Nephron progenitor cell (in vitro differentiated cells): ENCODE measurements at places on chromosomes 1 and 21.
A peak's percentile ranks its signal among the peaks of the same experiment; 100 is the strongest.

DNA sequence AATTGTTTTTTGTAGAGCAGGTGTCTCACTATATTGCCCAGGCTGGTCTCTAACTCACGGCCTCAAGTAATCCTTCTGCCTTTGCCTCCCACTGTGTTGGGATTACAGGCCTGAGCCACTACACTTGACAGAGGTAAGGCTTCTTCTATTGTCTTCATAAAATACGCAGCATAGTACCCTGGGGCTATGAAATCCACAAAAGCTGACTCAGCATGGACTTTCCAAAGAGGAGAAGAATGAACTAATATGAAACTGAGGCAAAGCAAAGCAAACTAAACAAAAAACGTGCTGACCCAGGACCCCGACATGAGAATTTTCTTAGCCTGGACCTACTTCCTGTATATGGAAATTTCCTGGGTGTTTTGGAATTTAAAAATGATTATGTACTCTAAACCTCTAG, 18.5 kb upstream of the ATP13A2 start:
- no peak overlapping the region for H3K4me3 ChIP-seq
- H3K27ac ChIP-seq, result no peak overlapping the region
- H3K27me3 ChIP-seq, result no peaks in the 10 kb centered on the region
- H3K36me3 ChIP-seq, result peaks cover 25% of the 10 kb centered on the region
- no peak for DNase-seq
- no peaks in the 10 kb centered on the region for H3K4me1 ChIP-seq

- H3K36me3 ChIP-seq, result peaks cover 24% of the 10 kb centered on the region
- no peak for DNase-seq
- no peak overlapping the region for H3K4me3 ChIP-seq
These were observed 16.0 kb downstream of the ADSS2 start for GRCh38 chr1:244435562-244436205.

DNA sequence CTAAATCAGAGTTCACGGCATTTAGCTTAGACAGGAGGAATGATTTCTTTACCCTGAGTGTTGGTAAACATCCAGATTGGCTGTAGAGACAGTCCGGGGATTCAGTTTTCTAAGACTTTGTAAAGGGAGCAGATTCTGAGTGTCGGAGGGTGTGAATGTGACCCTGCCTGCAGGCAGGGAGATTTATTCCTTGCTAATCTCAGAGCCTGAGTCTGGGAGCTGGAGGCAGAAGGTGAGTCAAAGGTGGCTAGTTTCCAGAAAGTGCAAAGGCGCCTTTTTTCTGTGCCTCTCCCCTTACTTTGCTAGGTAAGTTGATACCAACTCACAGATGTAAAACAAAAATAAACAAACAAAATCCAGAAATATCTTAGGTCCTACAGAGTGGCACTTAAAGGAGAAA, 11.7 kb downstream of the ATP1B1 start:
- peaks cover 75% of the 10 kb centered on the region for H3K4me1 ChIP-seq
- H3K36me3 ChIP-seq, result peaks cover 48% of the 10 kb centered on the region
- H3K27ac ChIP-seq, result peak overlapping the region; percentile 40
- DNase-seq, result no peak
- no peak overlapping the region for H3K4me3 ChIP-seq

DNA sequence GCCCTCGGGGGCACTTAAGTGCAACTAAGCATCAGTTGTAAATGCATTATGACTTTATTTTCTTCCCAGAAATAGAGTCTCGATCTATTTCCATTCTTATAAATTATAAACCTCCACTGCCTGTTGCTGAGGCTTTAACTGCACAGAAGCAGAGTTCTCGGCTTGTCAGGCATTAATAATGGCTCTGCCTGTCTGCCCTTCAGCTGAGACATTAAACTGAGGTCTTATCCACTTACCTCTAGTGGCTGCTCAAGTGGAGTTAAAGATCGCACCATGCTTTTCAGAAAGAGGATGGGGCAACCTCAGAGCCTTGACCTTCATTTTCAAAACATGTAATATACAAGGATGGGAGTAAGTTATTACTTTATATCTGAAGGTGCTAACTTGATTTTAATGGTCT, 597.6 kb upstream of the PRMT6 start:
- no peak for DNase-seq
- no peak overlapping the region for H3K27ac ChIP-seq
- H3K4me3 ChIP-seq, result no peak overlapping the region
- no peaks in the 10 kb centered on the region for H3K4me1 ChIP-seq
- H3K27me3 ChIP-seq, result no peaks in the 10 kb centered on the region

GRCh38 chr21:28729887-28730286, 262.8 kb downstream of the LTN1 start:
- H3K4me1 ChIP-seq, result peaks cover 11% of the 10 kb centered on the region
- no peak for DNase-seq
- no peak overlapping the region for H3K4me3 ChIP-seq
- peaks cover 5% of the 10 kb centered on the region for H3K36me3 ChIP-seq

- no peak overlapping the region for H3K27ac ChIP-seq
- no peak for DNase-seq
- H3K4me1 ChIP-seq, result no peaks in the 10 kb centered on the region
- H3K36me3 ChIP-seq, result no peaks in the 10 kb centered on the region
- no peak overlapping the region for H3K4me3 ChIP-seq
These were observed 43.4 kb downstream of the NUF2 start for GRCh38 chr1:163365186-163365585.

GRCh38 chr21:34690793-34691175, 22.0 kb downstream of the CLIC6 start:
- peaks cover 4% of the 10 kb centered on the region for H3K36me3 ChIP-seq
- DNase-seq, result no peak
- H3K4me1 ChIP-seq, result peaks cover 33% of the 10 kb centered on the region
- no peak overlapping the region for H3K4me3 ChIP-seq

DNA sequence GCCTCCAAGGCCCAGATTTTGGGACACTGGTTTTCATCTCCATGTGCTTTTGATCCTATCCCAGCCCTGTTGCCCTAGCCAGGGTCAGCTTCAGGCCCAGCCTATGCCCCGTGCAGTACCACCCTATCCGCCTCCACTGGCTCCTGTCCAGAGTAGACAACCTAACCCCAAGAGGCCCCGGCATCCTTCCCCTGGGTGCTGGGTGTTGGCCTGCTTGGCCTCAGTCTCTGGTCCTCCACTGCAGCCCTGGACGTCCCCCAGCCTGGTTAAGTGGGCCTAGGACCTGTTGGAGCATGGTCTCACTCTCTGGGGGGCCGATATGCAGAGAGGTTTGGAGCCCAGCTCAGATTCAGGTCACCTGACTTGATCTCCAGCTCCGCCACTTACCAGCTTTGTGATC, 1.6 kb downstream of the CSF3R start:
- no peak overlapping the region for H3K27ac ChIP-seq
- no peaks in the 10 kb centered on the region for H3K36me3 ChIP-seq
- H3K4me3 ChIP-seq, result no peak overlapping the region
- DNase-seq, result no peak

- H3K27ac ChIP-seq, result no peak overlapping the region
- H3K4me1 ChIP-seq, result peaks cover 21% of the 10 kb centered on the region
- no peak overlapping the region for H3K4me3 ChIP-seq
- peaks cover 47% of the 10 kb centered on the region for H3K27me3 ChIP-seq
These were observed 3.4 kb upstream of the ACOT7 start for GRCh38 chr1:6396998-6397397.

- DNase-seq, result no peak
- peaks cover 13% of the 10 kb centered on the region for H3K36me3 ChIP-seq
- H3K27ac ChIP-seq, result no peak overlapping the region
- H3K27me3 ChIP-seq, result peaks cover 11% of the 10 kb centered on the region
- peaks cover under 1% of the 10 kb centered on the region for H3K4me1 ChIP-seq
- no peak overlapping the region for H3K4me3 ChIP-seq
These were observed 151.7 kb downstream of the SEC16B start for GRCh38 chr1:177817937-177818875.

GRCh38 chr1:232130815-232131480, 499.0 kb downstream of the SIPA1L2 start:
- DNase-seq, result no peak
- H3K27me3 ChIP-seq, result peaks cover 2% of the 10 kb centered on the region
- peaks cover 5% of the 10 kb centered on the region for H3K36me3 ChIP-seq
- H3K4me1 ChIP-seq, result no peaks in the 10 kb centered on the region

GRCh38 chr1:198171667-198172540, 15.1 kb downstream of the NEK7 start:
- no peaks in the 10 kb centered on the region for H3K36me3 ChIP-seq
- H3K27me3 ChIP-seq, result no peaks in the 10 kb centered on the region
- DNase-seq, result no peak
- H3K4me1 ChIP-seq, result peaks cover 39% of the 10 kb centered on the region
- H3K4me3 ChIP-seq, result no peak overlapping the region

- DNase-seq, result peak; percentile 94
- no peaks in the 10 kb centered on the region for H3K36me3 ChIP-seq
- H3K4me1 ChIP-seq, result no peaks in the 10 kb centered on the region
- H3K4me3 ChIP-seq, result no peak overlapping the region
- H3K27me3 ChIP-seq, result peaks cover 19% of the 10 kb centered on the region
These were observed 58.8 kb upstream of the SPATA6 start for GRCh38 chr1:48530727-48531351.

DNA sequence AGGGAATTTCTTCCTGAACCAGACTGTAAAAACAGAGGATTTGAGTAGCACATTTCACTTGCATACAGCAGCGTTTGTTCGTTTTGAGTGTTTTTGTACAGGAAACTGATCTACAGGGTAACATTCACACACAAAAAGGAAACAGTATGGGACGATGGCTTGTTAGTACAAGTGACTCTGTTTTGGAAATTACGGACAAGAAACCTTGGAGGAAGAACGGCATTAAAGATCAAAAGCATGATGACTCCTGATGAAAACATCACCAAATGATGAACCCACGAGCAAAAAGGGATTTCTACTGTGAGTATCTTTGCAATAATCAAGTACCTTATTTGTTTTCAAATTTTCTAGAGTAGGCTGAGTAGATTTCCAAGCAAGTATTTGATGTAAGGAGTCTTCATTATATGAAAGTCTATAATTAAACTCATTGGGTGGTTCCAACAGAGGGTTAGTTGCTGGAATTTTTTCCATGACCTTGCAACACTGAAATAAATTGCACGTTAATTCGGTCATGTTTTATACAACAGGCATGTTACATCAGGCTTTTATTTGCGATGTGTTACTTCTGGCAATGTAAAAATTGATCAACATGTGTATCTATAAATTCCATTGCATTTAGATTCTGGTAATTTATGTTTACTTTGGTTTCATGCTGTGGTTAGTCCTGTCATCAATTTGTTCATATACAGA, 76.7 kb upstream of the KCNK2 start:
- H3K4me3 ChIP-seq, result no peak overlapping the region
- peaks cover 6% of the 10 kb centered on the region for H3K27me3 ChIP-seq
- no peak overlapping the region for H3K27ac ChIP-seq

DNA sequence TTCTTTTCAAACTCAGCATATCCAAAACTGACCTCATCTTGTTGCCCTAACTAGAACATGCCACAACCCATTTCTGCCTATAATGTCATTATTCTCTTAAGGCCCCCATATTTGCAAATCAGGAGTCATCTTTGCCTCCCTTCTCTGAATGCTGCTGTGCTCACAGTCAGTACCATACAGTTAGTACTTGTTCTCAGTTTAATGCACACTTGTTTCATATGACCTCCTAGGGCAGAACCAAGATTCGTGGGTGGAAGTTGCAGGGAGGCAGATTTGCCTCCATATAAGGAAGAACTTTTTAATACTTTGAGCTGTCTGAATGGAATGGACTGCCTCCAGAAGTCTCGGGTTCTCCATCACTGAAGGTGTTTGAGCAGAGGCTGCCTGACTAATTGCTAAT, 9.2 kb downstream of the CAP1 start:
- DNase-seq, result no peak
- no peaks in the 10 kb centered on the region for H3K27me3 ChIP-seq

DNA sequence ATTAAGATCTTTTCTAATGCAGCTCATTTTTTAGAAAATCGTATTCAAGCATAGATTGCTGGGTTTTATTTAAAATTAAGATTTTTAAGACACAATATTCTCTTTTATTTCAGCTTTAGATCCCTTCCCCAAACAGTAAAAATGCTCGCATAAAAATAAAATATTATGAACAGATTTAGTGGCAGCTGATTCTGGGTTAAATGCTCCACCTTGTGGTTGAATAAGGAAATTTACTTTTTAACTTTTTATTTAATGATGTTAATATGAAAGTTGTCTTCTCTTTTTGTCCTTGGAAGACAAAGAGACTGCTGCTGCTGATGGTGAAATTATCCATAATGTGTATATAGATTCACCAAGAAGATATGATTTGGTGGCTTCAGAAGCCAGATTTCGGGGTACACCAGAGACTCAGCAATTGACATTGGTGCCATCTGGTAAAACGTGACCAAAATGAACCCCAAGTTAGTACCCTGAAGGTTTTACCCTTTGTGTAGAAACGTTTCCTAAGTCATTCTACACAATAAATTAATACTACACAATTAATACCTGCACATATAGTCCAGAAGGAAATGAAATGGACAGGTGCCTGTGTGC, 128.0 kb downstream of the ADAMTS1 start:
- no peak for DNase-seq
- no peaks in the 10 kb centered on the region for H3K4me1 ChIP-seq
- peaks cover 6% of the 10 kb centered on the region for H3K27me3 ChIP-seq
- H3K36me3 ChIP-seq, result no peaks in the 10 kb centered on the region
- no peak overlapping the region for H3K4me3 ChIP-seq

DNA sequence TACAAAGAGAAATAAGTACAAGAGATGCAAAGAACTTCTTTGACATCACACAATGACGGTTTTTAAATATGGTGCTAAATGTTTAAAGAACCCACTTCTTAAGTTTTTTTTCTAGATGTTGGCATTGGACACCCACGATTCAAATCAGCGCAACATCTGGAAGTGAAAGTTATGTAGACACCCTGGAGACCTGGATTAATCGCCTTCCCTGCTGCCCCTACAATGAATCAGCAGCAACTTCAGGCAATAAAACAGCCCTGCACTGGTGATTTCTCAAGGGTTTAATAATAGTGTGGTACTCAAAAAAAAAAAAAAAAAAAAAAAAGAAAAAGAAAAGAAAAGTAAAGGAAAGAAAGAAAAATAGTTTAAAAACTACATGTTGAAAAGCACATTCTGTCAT, 248.3 kb downstream of the NUF2 start:
- no peaks in the 10 kb centered on the region for H3K36me3 ChIP-seq

GRCh38 chr1:19859876-19860275, 22.3 kb upstream of the OTUD3 start:
- no peaks in the 10 kb centered on the region for H3K36me3 ChIP-seq
- H3K27ac ChIP-seq, result no peak overlapping the region
- no peak overlapping the region for H3K4me3 ChIP-seq
- H3K4me1 ChIP-seq, result no peaks in the 10 kb centered on the region
- peaks cover 28% of the 10 kb centered on the region for H3K27me3 ChIP-seq

- no peak overlapping the region for H3K27ac ChIP-seq
- no peak overlapping the region for H3K4me3 ChIP-seq
- no peak for DNase-seq
These were observed 87.3 kb downstream of the USP24 start for GRCh38 chr1:55127827-55128343.

DNA sequence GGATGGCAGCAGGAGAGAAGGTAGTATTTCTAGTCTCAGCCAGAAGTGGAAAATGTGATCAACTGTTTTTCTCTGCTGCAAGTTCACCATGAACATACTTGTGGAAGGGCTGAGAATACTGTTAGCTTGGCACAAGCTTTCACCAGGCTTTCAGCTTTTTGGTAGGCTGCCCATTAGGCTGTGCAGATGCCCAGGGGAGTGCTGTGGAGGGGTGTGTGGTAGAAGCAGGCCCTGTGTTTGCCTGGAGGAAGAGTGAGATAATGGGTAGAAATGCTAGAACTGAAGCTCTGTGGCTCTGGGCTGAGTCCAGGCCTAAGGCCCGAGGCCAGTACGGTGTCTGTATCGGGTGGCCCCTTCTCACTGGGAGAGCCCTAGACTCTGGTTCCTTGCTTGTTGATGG, 9.8 kb downstream of the DNAJC6 start:
- no peaks in the 10 kb centered on the region for H3K36me3 ChIP-seq
- H3K27me3 ChIP-seq, result peaks cover 19% of the 10 kb centered on the region
- H3K27ac ChIP-seq, result no peak overlapping the region
- H3K4me1 ChIP-seq, result no peaks in the 10 kb centered on the region
- no peak for DNase-seq
- H3K4me3 ChIP-seq, result no peak overlapping the region
